CD4-positive, alpha-beta T cell treated with Interleukin-6 for 4 hours (primary cell): ENCODE measurements at places on chromosomes 6 and 20.

- DNase-seq: no peak
Observed at GRCh38 chr6:138818496-138819194, 22.8 kb downstream of the ECT2L start.

- DNase-seq: no peak
Observed at GRCh38 chr6:170024940-170025339, 265.9 kb downstream of the DLL1 start.

- DNase-seq: no peak
Observed at GRCh38 chr6:23267651-23268050, 698.3 kb downstream of the HDGFL1 start.

DNA sequence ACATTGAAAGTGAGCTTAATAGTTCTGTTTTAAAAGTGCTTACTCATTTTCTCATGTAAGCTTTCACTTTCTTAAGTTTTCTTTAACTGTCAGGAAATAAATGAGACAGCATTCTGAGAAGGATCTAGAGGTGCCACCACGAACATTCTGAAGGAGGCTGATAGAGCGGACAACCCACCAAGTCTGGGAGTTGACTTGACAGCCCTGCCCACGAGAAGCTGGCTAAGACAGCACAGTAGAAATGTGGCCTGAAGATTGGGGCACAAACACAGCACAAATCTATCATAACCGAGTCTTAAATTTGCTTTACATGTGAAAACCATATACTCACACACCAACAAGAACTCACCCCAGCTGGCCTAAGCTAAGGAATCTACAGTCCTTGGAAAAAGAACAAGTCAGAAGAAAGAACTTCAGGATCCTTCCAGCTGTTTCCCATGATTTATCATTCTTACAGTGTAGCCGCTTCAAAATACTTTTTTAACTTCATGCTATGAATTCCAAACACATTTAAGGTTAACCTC lies 144.2 kb upstream of the TNFAIP3 start:
- DNase-seq: no peak

DNA sequence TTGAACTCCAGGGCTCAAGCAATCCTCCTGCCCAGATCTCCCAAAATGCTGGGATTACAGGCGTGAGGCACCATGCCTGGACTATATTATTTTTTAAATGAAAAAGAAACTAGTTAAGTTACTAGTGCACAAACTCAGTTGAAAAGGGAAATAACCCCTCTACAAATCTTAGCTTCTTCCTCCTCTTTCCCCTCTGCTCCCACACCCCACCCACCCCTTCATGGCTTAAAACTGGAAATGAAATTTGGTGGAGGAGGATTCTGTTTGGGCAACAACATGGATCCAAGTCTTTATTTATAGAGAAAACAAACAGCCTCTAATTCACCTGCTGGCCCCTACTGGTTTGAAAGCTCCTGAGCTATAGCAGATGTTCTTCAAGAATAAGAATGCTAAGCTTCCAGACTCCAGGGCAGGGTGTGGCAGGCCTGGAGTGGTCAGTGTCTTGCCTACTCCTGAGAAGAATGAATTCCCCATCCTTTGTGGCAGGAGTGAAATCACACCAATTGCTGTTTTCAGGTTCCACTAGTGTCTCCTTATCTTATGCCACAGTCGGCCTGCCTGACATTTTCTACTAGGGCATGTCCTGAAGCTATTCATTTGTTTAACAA lies 73.5 kb downstream of the ZFP64 start:
- DNase-seq: no peak

- DNase-seq: no peak
Observed at GRCh38 chr6:164897523-164898235, 411.7 kb downstream of the C6orf118 start.

GRCh38 chr20:52493171-52493721 lies 301.7 kb upstream of the ZFP64 start:
- peak; percentile 10 for DNase-seq

- no peak for DNase-seq
Observed at GRCh38 chr6:12841619-12842018, 125.1 kb downstream of the PHACTR1 start.

DNA sequence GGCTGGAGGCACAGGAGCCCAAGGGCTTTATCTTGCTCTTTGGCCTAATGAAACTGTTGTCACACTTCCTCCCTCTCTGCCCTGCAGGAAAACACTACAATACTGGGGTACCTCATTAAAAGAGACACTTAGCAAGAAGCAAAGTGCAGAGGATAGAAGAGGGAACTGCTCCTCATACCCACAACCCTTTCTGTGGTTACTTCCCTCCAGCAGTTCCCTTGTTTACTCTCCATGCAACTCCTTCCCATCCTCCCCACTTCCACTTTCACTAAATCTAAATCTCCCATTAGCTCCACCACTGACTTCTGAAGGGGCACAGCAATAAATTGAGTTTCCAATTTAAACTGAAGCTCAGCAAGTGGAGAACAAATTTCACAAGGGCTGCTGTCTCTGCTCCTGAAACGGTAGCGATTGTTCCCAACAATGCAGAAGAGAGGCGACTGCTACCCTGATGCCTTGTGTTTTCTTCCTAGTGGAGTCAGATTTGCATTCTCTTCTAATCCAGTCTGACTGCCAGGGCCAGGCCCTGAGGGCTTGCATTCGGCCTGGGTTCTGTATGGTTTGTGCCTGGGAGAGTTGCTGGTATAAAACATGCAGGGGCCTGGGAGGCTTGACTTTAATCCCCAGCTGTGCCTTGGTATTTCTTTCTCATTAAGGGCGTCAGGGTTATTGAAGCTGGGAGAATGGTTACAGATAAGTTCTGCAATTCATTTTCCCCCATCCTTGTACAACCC lies 454.7 kb downstream of the TFAP2B start:
- DNase-seq: no peak

DNA sequence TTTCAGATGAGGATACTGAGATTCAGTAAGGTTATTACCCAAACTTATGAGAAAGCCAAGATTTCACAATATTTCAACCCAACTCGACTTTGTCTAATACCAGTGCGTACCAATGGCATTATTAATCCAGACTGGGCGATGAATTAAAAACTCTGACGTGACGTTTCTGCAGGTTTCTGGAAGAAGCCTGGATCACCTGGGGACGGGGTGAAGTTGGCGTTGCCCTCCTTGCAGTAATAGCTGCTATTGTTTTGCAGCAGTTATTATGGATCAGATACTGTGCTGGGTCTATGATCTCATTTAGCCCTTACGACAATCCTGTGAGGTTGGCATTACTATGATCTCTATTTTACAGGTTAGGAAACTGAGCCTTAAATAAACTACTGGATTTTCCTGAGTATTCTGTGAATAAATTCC lies 569 bp upstream of the CDC5L start:
- no peak for DNase-seq

DNA sequence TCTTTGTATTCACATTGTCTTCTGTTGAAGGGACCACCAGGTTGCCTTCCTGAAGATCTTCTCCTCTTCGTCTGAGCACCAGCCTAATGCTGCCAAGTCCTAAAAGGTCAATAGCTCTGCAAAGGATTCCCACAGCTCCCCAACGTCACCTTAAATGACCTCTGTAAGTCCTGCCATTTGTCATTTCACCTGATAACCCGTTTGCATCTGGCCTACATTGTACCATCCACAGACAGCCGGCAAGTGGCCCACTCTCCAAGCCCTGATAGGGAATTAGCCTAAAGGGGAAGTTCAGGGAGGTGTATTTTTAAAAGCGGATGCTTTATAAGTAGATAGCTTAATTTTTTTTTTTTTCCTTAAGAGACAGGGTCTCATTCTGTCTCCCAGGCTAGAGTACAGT lies 127.8 kb downstream of the ZMYND8 start:
- no peak for DNase-seq

GRCh38 chr20:55581519-55581918 lies 423.8 kb downstream of the CBLN4 start:
- DNase-seq: no peak

DNA sequence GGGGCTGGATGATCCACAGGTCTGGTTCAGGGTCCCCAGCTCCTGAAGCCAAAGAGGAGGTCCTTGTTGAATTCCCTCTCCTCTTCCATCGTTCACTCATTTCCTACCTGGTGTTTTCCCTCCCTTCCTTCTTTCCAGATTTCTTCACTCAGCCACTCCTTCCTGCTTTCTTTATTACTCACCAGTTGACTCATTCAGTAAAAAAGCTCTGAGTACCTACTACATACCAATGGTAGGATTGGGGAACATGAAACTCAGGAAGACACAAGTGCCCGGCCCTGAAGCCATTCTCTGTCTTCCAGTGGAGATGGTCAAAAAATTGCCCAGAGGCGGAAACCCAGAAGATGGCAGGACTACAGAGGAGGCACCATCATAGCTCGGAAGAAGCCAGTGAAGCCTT lies 11.9 kb upstream of the NSFL1C start:
- no peak for DNase-seq

DNA sequence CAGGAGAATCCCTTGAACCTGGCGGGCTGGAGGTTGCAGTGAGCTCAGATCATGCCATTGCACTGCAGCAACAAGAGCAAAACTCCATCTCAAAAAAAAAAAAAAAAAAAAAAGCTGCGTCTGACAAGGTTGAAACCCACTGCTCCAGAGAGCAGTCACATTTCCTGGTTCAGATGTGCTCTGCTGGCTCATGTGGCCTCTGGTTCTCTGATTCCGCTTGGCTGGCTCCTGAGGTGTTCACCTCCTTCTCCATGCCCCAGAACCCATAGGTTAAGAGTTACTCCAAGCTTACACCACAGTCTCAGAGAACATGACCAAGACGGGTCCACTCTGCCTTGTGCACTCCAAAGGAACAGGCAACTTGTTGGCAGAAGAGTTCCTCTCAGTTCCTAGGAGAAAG lies 8.8 kb upstream of the CNR1 start:
- no peak for DNase-seq

GRCh38 chr20:39850821-39851330 lies 838.2 kb downstream of the MAFB start:
- no peak for DNase-seq

- no peak for DNase-seq
Observed at GRCh38 chr6:36127462-36128016, 2.8 kb upstream of the MAPK13 start.

DNA sequence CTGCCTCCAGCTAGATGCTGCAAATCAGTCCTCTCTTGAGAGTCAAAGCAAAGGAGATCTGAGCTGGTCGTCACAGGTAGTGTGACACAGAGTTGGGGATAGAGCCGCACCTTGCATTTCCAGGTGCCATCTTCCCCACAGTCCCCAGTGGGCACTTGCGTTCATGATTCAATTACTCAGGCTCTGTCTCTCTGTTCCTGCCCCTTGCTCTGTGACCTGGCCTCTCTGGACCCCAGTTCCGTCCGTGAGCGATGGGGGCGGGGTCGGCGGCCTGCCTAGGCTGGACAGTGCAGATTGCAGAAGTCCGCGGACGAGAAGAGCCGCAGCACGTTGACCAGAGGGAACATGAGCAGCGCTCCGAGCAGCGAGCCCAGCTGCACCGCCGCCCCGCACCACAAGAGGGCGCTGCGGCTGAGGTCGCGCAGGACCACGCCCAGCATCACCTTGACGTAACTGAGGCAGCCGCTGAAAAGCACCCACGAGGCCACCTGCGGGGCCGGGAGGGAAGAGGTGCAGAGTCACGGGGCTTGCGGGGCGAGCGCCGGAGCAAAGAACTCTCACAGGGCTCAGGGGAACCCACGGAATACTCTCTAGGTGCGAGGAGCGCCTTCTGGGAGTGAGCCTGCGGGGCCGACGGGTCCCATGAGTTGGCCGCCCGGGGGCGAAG lies 7.4 kb downstream of the SLC52A3 start:
- DNase-seq: peak; percentile 15

DNA sequence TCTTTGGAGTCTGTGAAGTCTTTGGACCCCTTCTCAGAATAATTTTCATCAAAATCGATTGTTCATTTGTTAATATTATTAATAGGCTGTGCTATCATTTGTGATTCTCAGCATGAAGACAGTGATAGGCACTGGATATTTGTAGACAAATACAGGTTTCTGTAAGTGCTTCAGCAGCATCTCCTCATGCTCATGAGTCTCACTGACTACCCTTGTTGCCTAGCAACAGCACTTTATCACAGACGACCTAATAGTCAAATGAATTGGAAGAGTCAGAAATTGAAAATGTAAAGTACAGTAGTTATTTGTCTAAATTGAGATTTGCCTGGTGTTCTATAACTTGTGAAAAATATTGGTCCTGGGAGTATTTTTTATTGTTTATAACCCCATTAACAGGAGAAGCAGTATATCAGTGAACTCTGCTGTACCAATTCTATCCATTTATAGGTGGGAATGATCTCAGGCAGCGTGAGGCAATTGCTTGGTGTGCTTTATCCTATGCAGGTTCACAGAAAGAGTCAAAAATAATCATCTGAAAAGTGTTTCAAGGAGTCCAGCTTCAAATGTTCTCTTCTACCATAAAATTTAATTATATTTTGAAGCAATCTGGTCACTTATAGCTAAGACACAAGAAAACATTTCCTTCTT lies 684.6 kb downstream of the RFPL4B start:
- no peak for DNase-seq

DNA sequence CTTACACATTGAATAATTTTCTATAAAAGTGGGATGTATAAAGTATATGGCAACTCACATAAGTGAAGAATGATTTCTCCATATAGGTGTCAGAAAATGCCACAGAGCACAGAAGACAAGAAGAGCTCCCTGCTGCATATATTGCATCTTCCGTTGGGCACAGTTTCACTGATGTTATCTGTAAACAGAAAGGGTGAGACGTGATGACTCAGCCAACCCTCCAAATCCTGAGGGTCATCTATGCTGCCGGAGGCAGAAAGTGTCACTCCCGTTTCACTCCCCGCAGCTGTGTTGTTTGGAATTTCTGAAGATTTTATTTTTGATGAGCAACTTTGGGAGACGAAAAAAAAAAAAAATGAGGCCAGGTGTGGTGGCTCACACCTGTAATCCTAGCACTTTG lies 644.1 kb downstream of the C6orf118 start:
- no peak for DNase-seq

GRCh38 chr20:60115451-60115850 lies 157.2 kb downstream of the CDH26 start:
- DNase-seq: no peak

- no peak for DNase-seq
Observed at GRCh38 chr6:158053377-158054313, 72.0 kb downstream of the SYNJ2 start.

GRCh38 chr20:63696306-63696627 lies 185 bp upstream of the TNFRSF6B start:
- peak; percentile 36 for DNase-seq
